ENCODE measurements at places on chromosomes 13 and 19.

DNA sequence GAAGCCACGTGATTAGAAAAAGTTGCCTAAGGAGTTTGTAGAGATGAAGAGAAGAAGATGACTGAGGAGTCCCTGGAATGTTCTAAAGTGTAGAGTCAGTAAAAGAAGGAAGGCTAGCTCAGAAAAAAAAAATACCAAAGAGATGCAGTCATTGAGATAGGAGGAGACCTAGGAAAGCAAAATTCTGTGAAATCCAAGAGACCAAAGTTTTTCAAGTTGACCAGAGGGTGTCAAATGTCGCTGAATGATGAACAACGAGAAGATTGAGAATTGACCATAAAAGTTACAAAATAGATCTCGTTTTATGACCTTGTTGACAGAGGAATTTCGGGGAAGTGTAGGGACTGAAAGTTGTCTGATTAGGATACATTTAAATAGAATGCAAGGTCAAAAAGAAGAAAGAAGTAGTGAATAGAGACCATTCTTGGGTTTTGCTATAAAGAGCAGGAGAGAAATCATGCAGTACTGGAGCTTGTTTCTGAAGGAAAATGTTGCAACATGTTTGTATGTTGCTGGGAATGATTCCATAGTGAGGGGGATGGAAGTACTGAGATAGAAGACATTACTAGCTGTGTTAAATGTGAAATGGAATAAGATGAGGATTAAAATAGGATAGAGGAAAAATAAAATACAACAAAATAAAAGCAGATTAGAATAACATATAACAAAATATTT lies 30.2 kb upstream of the HTR2A start:
- DNase-seq = no peak

DNA sequence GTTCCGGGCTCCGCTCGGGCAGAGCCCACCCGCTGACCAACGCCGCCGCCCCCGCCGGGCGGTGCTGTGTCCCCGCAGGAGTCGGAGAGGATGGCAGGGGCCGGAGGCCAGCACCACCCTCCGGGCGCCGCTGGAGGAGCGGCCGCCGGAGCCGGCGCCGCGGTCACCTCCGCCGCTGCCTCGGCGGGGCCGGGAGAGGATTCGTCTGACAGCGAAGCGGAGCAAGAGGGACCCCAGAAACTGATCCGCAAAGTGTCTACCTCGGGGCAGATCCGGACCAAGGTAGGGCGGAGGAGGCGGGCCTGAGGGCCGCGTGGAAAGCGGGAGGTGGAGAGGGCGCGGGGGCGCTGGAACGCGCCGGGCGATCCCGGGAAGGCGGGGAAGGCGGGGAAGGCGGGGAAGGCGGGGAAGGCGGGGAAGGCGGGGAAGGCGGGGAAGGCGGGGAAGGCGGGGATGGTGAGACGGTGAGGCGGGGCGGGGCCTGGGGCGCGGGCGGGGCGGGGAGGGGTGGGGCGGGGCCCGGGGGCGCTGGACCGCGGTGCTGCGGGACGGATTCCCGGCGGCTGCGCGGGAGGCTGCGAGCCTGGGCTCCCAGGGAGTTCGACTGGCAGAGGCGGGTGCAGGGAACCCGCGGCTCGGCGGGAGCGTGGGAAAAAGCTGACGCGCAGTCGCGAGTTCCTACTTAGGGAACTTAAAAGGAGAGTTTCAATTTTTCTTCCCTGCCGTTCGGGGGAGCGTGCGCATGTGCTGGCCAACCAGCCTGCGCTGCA lies 421 bp downstream of the DGKH start:
- DNase-seq = peak; percentile 64

GRCh38 chr13:63190219-63190618 lies 1774.6 kb upstream of the PCDH20 start:
- no peak for DNase-seq

DNA sequence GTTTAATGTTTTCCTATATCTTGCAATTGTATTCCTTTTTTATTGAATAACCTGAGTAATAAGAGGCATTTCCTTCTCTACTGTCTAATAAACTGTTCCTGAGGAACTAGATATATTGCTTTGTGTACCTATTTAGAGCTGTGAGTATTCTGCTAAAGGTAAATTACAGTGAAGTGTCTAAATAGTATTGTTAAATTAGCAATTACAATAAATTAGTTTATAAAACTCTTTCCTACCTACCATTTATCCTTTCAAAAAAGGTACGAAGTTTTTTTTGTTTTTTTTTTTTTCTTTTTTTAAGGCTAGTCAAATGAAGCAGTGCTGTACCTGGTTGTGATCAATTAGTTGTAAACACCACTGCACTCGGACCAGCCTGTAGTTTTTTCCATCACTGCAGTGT lies 34.8 kb downstream of the TM9SF2 start:
- no peak for DNase-seq

DNA sequence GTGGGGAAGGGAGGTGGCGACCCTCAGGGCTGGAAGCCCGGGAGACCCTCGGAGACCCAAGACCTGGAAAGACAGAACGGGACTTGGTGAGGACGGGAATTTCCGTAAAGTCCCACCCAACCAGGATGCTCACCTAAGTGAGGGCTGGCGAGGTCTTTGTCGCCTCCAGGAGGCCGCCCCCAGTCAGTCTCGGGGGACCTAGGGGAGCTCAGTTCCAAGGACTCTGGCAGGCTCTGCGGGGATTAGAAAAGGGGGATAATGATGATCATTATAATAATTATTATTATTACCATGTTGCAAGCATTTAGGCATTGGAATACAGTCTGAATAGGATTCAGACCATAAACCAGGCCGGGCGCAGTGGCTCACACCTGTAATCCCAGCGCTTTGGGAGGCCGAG lies 9.1 kb upstream of the HSD17B14 start:
- DNase-seq = no peak

All from activated naive CD8-positive, alpha-beta T cell treated with anti-CD3 and anti-CD28 coated beads for 36 hours (primary cell).